ENCODE measurements at places on chromosomes 13 and 19.

DNA sequence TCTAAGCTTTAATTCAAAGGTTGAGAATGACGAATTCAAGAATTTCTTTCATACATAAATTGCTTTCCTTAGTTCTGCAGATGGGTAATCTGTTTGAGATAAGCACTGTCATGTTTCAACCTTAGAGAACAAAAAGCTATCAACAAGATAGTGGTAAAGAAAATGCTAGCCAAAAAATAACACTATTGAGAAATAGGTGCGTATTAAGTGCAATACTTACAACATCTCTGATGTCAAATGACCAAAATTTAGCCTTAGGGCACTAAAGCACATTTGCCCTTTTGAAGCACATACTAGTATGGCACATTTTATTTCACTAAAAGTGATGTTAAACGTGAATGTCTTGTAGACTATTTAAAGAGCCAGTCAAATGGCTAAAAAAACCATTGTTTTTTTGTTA, 4.9 kb downstream of the KBTBD6 start:
- DNase-seq, result no peak

- no peak for DNase-seq
Observed at GRCh38 chr13:45799451-45799850, 52.1 kb downstream of the SIAH3 start.

- DNase-seq, result no peak
Observed at GRCh38 chr19:517721-518597, 10.7 kb downstream of the TPGS1 start.

GRCh38 chr13:18943273-18943672, 238.4 kb downstream of the TUBA3C start:
- no peak for DNase-seq

- no peak for DNase-seq
Observed at GRCh38 chr13:112213467-112214255, 146.7 kb downstream of the SOX1 start.

DNA sequence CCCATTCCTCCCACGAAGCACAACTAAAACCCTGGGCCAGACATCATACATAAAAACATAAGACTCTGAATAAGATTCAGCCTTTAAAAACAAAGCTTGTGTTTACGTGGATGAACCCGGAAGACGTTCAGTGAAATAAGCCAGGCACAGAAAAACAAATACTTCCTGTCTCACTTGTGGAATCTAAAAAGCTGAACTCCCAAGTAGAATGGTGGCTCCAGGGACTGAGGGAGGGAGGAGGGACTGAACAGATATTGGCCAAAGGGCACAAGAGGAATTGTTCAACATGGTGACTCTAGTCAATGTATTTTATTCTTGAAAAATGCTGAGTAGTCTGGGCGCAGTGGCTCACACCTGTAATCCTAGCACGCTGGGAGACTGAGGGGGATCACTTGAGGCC, 35.7 kb upstream of the TPM4 start:
- no peak for DNase-seq

- no peak for DNase-seq
Observed at GRCh38 chr13:37667702-37668101, 69.1 kb upstream of the POSTN start.

- DNase-seq, result no peak
Observed at GRCh38 chr13:97999653-98000052, 46.2 kb downstream of the IPO5 start.

- no peak for DNase-seq
Observed at GRCh38 chr19:34454091-34454490, 25.9 kb downstream of the UBA2 start.

DNA sequence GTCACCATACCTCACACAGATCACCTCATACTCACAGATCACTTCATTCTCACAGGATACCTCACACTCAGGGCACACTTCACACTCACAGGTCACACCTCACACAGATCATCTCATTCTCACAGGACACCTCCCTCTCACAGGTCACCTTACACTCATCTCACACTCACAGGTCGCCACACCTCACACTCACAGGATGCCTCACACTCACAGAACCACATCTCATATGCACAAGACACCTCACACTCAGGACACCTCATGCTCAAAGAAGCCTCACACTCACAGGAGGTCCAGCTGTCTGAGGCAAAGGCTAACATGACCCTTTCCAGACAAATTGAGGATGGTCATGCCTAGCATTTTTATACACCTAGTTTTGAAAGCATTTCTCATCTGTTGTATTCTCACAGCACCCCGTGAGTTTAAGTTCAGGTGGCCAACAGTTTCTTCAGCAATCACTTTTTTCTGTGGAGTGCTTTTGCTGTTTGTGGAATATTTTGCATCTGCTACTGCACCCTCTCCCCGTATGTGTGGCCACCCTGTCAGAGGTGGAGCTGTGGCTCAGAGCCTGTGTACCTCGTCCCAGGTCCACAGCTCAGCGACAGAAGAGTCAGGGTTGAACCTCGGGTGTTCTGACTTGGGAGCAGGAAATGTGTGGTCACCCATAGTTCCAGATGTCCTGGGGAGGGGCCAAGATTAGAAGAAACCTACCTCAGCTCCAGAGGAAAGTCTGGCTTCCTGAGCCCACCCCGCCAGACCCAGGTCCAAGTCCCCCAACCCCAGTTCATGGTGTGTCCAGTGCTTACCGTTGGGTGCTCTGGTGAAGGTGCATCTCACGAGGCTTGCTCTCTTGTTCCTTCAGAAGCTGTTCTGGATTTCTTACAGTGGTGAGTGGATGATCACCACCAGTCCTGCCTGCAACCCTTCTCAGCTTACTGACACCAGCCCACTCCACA, 7.6 kb downstream of the F7 start:
- no peak for DNase-seq
